ENCODE measurements at places on chromosomes 16 and 17. TPM values are rescaled to one million over a fixed set of nuclear protein-coding genes. Genes with fewer than 3 reads are reported as not detected.

Gene TEKT3
- total RNA-seq, result not detected

Gene PRKCB
- 0.15 TPM for total RNA-seq

Gene RNF112
- total RNA-seq, result 0.45 TPM

Gene FBXO39
- total RNA-seq, result not detected

Gene MRM3
- 54.2 TPM for total RNA-seq

Gene SRL
- total RNA-seq, result 0.03 TPM

Gene PALB2
- total RNA-seq, result 11.0 TPM

Gene SBK1
- 0.38 TPM for total RNA-seq

Gene CAVIN1
- total RNA-seq, result 487 TPM
